ENCODE measurements at places on chromosomes 5 and 9.

DNA sequence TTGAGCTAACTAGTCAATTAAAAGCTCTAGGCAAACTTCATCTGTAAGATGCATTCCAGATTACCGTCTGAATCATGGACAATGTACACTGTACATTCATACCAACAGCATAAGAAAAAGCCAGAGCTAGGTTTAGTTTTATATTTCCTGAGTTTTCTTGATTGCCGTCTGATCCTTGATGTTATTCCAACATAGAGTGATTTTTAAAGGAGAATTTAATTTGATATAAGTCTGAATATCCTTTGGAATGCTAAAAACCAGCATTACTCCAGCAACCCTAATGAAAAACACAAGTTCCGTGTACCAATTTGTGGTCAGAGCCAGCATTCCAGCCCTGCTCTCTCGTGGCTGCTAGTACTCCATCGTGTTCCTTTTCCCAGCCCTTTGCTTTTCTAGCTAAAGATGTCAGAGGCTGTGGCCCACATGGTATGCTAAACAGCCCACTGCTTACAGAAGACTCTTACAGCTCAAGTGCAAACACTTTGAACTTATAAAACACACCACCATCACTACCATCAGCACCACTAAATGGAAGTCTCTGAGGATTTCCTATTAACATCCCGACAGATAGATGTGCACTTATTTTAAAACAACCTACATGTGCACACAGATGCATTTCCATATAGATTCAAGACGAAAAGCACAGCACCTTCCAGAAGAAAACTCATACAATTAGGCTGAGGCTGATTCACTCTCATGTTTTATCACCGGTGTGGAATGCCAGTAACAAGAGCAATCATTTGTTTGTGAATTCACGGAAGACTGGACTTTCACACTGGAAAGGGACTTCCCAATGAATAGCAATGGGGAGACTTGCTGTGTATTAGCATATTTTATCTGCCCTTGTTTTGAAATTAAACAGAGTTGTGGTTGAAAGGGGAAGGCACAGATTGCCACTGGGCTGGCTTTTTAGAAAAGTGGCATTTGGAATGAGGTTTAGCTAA, 246.9 kb upstream of the GAS1 start:
- no peak for DNase-seq

DNA sequence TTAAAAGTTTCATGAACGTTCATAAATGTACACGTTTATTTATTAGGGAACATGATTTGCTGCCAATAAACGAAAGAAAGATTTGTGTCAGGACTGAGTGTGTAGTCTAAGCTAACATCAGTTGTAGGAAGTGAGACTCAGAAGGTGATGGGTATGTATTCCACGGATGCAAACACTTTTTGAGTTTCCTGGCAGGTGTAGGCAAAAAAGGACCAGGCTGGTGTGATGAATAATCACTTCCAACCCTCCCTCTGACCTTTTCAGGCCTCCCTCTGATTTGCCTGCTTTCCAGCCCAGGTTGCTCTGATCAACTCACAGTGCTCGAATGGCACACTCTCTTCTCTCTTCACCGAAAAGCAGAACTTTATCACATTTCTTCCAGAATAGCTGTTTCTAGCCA, 51.8 kb downstream of the BASP1 start:
- peak; percentile 27 for DNase-seq

DNA sequence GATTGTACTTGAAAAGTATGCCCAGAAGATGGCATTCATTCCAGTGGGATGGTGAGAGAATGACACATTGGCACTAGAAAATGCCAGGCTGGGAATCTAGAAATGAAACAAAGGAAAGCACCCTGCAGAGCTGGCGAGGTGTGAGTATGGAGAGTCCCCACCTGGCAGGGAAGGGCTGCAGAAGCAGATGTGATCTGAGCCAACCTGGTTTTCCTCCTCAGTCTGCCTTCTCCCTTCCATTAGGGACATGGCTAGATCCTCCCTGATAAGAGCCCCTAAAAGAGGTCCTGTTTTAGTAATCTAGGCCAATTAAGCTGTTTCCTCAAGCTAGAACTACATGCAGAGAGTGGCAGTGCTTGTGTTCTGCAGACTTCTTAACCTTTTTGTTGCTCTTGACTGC, 24.7 kb upstream of the TNFSF15 start:
- peak; percentile 15 for DNase-seq

DNA sequence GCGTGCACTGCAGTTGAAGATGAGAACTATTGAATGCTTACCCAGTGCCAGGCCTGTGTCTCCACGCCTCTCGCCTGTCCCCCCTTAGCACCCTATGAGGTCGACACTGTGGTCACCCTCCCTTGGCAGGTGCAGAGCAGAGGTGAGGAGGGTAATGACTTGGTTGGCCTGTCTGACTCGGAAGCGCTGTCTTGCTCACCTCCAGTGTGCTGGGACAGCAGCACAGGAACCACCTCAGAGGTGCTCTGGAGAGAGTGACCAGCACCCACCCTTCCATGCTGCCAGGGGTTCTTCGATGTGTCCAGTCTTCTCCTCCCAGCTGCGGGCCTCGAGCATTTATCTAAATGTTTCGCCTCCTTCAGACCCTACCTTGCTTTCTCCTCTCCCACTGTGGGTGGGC, 178.3 kb upstream of the IRX2 start:
- no peak for DNase-seq

GRCh38 chr5:137668637-137669036, 67.3 kb downstream of the KLHL3 start:
- DNase-seq: no peak

- no peak for DNase-seq
Observed at GRCh38 chr9:105702207-105702606, 7.9 kb downstream of the TMEM38B start.

- no peak for DNase-seq
Observed at GRCh38 chr5:174937201-174938123, 213.1 kb downstream of the MSX2 start.
